Mammary epithelial cell (primary cell): ENCODE measurements at places on chromosomes 4 and X.

GRCh38 chr4:165404080-165404479 is 25.3 kb downstream of the CPE start:
- DNase-seq: no peak

DNA sequence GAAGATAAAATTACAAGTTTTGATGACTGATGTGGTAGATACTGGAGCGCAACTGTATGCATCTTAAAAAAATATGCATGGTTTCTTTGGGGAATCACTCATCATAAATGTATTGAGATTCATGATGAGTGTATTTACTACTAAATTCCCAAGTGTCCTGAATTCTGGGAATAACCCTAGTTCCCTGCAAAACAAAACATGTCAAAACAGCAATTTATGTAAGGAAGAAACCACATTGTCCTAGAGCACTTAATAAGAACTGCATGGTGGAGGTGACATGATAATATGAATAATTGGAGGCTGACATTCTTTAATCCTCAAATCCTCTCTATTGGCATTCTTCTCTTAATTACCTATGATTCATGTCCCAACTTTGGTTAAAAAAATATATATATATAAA is 1804.7 kb downstream of the STIM2 start:
- no peak for DNase-seq

DNA sequence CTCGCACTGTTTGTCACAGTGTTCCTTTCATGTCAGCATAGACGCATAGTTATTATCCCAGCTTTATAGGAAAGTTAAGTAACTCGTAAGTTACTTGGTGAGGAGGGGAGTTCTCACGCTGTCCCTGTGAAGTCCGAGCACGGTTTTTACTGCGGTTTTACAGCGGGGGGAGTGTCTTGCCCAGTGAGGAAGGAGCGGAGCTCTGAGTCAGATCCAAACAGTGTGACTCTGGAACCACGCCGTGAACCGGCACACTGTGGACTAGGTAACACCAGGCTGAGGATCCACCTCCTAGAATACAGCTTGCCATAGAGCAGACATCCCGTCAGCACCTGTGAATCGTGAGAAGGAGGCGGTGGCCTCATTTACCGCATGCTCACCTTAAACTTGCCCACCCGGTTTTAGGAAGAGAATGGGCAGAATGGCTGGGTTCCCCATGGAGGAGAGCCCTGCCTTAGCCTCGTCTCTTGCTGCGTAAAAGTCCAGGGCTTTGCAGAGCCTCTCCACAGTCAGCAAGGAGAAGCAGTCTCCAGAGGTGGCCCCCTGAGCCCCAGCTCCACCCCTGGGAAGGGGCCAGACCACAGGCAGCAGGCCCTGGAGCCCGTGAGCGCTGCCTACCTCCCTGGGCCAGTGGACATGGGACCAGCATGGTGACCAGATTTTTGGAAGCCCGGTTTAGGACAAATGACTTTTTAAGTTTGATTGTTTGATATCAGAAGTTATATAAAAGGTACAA is 40.2 kb upstream of the HGFAC start:
- DNase-seq: no peak

- peak; percentile 10 for DNase-seq
These were observed 437.5 kb upstream of the FGF16 start for GRCh38 chrX:77009691-77010090.

DNA sequence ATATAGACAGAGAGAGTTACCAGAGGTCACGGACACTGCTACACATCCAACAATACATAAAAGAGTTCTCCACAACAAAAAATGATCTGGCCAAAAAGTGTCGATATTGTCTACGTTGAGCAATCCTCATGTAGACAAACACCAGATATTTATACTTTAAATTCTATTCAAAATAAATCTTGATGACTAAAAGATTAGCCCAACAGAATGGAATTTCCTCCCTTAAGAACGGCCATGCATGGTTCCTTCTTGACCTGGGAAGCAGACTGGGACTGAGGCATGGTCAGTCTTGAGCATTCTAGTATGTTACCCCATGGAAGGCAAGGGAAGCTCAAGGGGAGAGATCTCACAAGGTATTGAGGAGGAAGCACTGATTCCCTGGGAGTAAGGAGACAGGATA is 43.5 kb downstream of the LHFPL1 start:
- DNase-seq: no peak

DNA sequence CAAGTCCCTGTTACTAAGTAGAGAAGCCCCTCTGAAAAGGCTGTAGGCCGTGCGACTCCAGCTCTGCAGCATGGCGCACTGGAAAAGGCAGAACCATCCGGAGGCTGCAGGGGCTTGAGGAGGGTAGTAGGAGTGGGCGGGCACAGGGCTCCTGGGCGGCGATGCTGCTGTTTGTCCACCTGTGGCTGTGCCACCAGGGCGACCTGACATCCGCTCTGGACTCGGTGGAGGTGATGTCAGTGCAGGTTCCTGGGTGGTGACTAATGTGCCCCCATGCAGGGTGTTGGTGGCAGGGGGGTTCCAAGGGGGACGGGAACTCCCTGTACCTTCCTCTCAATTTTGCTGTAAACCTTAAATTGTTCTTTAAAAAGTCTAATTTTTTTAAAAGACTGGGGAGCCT is 58.3 kb downstream of the PCGF3 start:
- no peak for DNase-seq

GRCh38 chrX:43969504-43970501 is 3.4 kb downstream of the NDP start:
- no peak for DNase-seq

DNA sequence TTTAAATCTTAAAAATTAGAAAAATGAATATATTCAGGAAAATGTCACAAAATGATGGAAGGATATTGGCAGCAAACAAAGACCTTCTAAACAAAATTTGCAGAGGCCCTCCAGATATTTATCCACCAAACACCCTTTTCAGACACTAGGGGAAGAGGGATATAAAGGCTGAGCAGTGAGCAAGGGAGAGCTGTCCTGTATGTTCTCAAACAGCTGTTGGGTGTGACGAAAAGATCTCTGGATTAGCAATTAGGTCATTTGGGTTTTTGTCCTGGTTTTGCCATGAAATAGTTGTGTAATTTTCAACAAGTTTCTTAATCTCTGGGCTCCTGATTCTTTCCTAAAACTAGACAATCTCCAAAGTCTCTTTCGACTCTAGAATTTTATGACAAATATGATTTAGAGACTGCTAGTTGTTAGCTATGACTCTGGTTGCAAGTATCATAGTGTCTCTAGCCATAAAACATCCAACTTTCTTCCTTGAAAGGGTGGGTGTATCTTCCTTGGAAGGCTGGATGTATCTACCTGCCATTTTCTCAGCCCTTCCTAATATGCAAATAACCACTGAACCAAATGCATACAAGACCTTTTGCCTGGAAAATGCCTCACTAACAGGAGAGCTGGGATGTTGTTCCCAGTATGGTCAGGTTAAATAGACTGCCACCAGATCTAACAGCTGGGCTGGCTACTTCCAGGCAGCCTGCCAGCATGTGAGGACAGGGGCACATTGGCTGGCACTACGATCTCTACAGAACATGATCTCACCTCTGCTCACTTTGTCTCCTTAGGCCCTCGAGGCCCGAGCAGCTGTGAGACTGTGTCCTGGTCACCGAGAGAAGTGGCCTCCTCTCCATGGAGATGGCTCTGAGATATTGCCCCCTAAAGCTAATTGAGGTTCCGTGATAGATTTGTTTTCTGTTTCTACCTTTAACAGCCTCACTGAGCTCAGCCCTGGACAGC is 225.5 kb upstream of the JADE1 start:
- no peak for DNase-seq

DNA sequence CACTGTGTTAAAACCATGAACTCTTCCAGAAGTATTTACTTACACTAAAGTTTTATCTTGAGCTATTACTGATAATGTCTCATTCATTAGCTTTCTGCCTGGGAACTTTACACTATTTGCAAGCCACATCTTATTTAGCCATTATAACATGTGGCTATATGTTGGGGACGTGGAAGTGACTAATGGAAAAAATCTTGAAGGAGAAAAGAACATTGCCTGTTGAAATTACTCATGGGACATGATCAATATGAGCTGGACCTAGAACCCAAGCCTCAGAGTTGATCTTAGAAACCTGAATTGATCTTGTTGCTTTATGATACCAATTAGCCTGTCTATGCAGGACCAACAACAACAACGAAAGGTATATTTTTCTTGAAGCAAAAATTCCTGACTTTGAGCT is 22.5 kb upstream of the ARHGAP6 start:
- no peak for DNase-seq

DNA sequence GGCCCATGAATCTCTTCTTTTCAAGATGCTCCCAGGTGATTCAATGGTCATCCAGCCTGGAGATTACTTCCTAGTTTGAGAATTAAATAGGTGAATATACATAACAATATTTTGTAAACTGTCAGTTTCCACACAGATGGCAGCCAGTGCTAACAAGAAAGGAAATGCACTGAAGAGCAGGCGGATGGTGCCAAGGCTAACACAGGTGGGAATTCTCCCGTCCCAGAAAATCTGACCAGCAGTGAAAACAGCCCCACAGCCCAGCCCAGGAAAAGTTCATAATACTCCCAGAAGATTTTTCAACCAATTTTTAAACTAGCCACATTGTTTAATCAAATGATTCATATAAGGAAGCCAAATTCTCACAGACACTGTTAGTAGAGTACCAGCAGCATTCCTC is 387.2 kb upstream of the GATB start:
- DNase-seq: no peak

- DNase-seq: no peak
These were observed 622.0 kb downstream of the CENPC start for GRCh38 chr4:66923081-66923865.

DNA sequence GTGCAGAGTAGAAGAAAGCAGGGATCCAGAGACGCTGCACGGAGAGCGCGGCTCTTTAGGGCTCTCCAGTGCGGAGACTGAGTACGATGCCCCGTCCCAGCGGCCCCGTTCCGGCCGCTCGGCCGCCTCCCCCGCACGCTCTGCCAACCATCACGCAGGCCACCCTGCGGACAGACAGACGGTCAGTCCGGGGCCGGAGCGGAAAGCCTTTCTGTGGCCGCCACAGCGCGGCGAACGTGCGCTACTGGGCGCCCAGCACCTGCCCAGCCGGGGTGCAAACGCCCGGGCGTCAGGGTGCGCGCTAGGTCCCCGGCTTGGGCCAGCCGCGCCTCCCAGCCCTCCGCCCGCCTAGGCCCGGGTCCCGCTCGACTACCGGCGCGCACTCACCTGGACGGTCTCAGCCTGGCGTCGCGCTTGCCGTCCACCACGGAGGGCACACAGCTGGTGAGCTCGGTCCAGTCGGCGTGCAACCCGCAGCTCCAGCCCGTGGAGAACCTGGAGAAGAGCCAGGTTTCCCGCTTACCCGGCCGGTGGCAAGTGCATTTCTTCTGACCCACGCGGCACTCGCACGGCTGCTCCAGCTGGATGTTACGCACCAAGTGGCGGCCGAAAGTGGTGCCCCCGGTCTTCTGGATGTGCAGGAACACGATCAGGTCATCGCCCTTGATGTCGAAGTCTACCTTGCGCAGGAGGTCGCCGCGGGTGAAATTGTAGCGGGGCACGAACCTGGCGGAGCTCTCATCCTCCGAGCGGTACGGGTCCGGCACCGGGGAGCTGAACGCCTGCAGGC is 1.8 kb downstream of the HS6ST2 start:
- DNase-seq: no peak

DNA sequence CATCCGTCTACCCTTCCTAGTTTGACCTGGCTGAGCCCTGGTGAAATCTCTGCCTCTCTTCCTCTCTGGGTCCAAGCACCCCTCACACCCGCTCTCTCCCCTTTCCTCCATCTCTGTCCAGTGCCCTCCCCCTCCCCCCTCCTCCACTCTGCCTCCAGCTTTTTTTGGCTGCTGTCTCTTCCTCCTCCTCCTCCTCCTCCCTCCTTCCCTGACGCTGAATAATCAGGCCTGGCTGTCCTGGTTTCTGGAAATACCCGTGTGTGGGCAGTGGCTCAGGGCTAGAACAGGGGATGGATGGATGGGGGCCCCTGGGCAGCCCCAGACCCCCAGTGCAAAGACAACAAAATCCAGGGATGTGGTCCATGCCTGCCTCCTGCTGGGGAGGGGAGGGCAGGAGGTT is 4.7 kb upstream of the SYP start:
- DNase-seq: no peak

GRCh38 chr4:102860611-102861324 is 8.0 kb upstream of the CISD2 start:
- no peak for DNase-seq

DNA sequence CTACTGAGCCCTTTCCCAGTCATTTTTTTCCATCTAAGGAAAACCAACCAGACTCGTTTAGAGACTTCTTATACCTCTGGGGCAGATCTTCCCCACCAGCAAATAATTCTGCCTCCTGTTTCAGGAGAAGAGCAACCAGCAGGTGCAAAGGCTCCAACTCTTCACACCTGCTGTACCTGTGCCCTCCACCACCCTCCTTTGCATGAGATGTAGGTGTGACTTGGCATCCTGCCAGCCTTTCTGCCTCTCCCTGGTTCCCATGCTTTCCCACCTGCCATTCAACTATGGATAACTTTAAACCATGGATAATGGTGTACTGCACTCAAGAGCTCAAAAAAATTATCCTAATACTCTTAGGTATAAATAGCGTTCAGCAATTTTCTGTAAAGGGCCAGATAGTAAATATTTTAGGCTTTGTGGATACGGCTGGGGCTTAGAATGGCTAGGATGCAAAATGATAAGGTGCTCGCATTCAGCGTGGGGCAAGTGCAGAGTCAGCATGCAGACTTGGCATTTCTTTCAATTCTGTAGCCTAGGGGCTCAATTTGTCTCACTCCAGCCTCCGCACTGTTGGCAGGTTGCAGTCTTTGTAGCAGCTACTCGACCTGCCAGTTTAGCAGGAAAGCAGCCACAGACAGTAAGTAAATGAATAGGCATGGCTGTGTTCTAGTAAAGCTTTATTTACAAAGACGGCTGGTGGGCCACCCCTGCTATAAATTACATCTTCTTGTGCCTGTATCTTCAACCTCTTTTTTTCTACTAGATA is 79.8 kb downstream of the HCCS start:
- peak; percentile 25 for DNase-seq

- peak; percentile 38 for DNase-seq
These were observed 169.0 kb upstream of the BCOR start for GRCh38 chrX:40266490-40267333.

- no peak for DNase-seq
These were observed 3.2 kb upstream of the ASMTL start for GRCh38 chrX:1455948-1456280.

- DNase-seq: no peak
These were observed 16.9 kb upstream of the OCIAD1 start for GRCh38 chr4:48813964-48814363.

DNA sequence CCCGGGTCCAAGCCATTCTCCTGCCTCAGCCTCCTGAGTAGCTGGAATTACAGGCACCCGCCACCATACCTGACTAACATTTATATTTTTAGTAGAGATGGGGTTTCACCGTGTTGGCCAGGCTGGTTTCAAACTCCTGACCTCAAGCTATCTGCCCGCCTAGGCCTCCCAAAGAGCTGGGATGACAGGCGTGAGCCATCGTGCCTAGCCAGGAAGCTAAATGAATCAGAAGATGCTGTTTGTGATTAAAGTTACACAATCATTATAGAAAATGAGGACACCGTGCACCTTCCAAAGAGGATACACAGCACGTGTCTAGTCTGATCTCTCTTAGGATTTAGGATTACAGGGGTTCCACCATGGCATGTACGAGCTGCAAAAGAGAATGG is 99.6 kb downstream of the DHRSX start:
- peak; percentile 84 for DNase-seq
